Upper lobe of left lung (tissue), 6 donors: ENCODE measurements at places on chromosomes 5 and 9.

- no peak for DNase-seq
Observed at GRCh38 chr5:89850513-89850865, 559.1 kb downstream of the CETN3 start.

DNA sequence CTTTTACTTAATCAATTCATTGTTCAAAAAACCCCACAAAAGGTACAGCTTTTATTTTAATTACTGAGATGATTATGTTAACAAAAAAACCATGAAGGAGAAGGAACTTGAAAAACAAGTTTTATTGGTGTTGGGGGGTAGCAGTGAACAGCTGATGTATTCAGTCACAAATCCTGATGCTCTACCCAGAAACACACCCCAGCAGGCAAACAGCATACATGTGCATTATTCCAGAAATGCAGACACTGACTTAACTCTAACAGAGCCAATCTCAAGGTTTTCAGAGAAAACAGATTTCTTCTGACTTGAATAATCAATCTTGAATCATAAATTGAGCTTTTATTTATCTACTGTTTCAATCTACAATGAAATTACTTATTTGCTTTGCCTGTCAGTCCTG lies 175.2 kb downstream of the ZSWIM6 start:
- no peak for DNase-seq

- DNase-seq = no peak
Observed at GRCh38 chr9:85897848-85898247, 43.1 kb upstream of the NAA35 start.

- DNase-seq = no peak
Observed at GRCh38 chr5:37532976-37533740, 154.0 kb downstream of the WDR70 start.

GRCh38 chr9:93091453-93092081 lies 4.5 kb upstream of the CARD19 start:
- peak; percentile 21 for DNase-seq

- DNase-seq = no peak
Observed at GRCh38 chr5:45695804-45696156, 400 bp downstream of the HCN1 start.

- DNase-seq = no peak
Observed at GRCh38 chr5:135545099-135545498, 9.3 kb upstream of the NEUROG1 start.

- no peak for DNase-seq
Observed at GRCh38 chr9:23582836-23583235, 243.2 kb downstream of the ELAVL2 start.

GRCh38 chr9:131278702-131279111 lies 2.4 kb upstream of the FAM78A start:
- no peak for DNase-seq

DNA sequence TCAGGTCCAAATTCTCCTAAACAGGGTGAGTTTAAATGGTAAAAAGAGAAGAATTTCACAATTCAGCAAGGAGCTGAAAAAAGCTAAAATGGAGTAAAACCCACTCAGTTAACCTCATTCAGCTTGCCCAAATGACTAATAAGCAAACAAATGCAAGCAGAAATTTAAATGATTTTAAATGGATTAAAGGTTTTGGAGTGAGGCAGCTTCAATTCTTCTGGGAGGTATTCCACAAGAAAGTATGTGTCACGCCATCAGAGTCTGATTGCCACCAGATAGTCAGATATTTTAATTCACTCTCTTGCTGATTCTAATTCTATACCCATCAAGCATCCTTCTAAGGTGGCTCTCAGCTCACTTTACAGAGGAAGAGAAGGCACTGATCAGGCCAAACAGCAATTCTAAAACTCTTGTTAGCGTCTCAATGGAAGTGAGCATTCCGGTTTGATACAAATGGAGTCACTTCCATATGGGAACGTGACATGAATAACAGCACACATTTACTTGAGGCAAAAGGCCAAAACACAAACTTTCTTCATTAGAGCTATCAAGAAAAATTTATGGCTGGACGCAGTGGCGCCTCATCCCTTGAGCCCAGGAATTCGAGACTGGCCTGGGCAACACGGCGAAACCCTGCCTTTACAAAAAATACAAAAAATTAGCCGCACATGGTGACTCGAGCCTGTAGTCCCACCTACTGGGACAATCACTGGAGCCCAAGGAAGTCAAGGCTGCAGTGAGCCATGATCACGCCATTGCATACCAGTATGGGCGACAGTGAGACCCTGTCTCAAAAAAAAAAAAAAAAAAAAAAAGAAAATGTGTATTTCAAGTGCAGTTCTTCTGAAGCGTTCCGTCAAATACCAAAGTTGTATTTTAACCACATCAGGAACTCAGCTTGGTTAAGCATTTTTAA lies 2.0 kb downstream of the CLK4 start:
- DNase-seq = no peak

DNA sequence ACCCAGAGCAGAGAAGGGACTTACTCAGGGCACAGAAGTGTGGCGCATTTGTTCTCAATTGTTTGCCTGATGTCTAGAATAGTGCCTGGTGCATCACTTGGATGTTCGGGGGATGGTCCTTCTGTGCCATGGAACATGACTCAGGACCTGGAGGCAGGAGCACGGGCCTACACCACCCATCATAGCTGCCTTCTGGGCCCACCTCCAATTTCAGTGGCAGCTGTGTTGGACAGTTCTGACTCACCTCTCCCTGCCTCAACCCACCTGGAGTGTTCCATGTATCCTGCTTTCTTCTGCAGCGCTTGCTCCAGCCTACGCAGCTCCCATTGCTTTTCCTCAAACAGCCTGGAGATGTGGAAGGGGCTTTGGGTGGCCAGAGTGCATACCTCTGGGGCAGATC lies 12.5 kb upstream of the CXCL14 start:
- no peak for DNase-seq

GRCh38 chr5:42784132-42784531 lies 27.5 kb downstream of the CCDC152 start:
- no peak for DNase-seq

DNA sequence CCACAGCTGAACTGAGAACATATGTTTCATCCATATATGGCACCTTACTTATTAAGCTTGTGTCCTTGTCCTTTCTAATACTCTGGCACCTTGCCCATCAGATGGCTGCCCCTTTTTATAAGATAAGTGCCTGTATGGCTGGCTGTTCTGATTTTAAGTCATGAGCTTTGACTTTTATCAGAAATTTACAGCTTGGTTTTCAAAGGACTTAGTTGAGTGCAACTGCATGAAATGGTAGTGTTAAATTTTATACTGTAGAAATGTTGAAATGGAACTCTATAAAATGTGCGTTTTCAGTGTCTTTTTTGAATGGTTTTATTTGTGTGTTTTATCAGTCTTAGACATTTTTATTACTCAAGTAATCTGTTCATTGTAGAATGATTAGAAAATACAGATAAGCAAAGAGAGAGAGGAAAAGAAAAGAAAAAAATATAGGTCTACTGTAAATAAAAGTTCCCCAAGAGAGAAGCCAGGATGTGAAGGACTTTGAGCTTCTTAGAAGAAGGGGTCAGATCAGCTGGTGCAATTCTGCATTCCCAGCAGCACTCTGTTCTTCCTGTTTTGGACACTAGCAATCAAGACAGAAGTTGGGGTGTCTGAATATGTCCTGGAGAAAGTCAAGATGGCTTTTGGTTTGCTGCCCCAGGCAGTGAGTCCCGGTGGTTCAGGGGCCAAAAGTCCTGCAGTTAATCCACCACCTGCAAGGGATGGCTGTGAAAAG lies 38.9 kb downstream of the ARHGAP26 start:
- DNase-seq = peak; percentile 47

DNA sequence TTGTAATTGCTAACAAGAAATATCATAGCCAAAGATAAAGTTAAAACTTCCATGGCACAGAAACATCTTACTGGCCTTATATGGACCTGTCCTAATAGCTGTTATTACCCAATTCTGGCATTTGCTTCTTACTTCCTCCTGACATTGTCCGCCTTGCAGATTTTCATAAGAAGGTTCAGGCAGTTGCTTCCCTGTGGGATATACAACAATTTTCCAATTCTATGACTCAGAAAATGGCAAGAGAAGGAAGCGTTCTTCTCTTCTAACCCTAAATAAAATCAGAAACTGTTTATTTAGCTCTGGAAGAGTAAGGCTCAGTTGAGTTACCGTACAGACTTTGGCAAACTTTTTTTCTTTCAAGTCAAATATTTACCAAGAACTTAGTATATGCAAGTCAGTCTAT lies 1.7 kb downstream of the PRKAA1 start:
- peak; percentile 32 for DNase-seq

DNA sequence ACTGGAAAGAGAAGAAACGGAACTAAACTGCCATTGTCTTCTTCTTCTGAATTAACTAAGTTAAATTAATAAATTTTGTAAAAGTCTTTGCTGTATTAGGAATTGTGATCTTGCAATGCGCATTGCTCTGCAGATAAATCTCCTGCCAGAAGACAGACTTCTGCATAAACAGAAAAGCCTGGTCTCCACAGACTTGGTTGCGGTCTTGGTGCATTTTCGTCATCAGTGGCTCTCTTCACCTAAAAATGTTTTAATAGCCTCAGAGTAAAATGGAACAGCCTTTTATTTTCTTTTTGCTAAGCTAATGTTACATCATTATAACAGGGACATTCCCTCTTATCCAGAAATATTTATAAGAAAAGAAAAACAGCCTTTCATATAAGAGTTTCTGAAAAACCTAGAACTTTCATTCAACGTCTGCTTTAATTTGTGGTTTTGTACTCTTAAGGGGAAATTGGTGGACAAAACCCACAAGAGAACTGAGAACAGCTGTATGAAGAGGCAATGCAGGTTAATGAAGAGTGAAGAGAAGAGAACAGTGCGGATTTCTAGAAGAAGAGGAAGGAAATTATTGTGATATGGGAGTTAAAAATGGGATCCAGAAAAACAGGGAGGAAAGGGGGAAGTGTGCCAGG lies 10.1 kb downstream of the IFNA5 start:
- no peak for DNase-seq

DNA sequence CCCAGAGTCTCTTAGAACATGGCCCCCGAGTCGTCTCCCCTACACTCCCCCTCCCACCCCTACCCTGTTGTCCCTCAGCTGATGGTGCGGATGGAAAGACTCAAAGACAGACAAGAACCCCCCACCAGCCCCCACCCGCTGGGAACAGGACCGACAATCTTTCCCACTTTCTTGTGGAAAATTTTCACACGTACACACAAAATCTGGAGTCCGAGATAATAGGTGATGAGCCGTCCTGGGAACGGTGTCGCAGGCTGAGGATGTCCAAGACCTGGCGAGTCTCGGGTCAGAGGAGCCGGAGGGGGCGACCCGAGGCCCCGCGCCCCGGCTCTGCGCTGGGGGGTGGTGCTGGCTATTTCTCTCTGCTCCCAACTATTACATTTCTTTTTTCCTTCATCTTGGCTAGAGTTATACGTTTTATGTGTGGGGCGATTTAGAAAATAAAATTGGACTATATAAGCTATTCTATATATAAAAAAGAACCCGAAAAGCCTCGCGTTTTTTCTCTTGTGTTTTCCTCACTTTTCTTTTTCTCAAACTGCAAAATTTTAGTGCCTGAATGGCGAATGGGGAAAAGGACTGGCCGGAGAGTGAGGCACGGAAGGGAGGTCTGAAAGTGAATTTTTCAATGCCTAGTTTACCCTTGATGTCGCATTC lies 188.8 kb downstream of the MEF2C start:
- DNase-seq = no peak

- DNase-seq = no peak
Observed at GRCh38 chr5:29208024-29208423, 1985.5 kb upstream of the CDH6 start.

- DNase-seq = no peak
Observed at GRCh38 chr5:164614707-164615106, 1109.3 kb downstream of the MAT2B start.

GRCh38 chr5:102523541-102524175 lies 24.9 kb upstream of the SLCO6A1 start:
- no peak for DNase-seq

GRCh38 chr5:176514244-176514950 lies 22.8 kb downstream of the RNF44 start:
- no peak for DNase-seq

DNA sequence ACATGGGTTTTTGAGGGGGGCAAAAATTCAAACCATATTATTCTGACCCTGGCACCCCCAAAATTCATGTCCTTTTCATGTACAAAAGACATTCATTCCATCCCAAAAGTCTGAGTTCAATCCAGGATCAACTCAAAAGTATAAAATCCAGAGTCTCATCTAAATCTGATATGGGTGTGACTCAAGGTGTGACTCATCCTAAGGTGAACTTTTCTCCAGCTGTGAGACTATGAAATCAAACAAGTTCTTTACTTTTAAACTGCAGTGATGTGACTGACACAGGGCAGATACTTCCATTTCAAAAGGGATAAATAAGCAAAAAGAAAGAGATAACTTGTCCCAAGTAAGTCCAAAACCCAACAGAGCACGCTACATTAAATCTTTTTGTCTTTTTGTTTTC lies 20.6 kb upstream of the CYLC2 start:
- DNase-seq = no peak

DNA sequence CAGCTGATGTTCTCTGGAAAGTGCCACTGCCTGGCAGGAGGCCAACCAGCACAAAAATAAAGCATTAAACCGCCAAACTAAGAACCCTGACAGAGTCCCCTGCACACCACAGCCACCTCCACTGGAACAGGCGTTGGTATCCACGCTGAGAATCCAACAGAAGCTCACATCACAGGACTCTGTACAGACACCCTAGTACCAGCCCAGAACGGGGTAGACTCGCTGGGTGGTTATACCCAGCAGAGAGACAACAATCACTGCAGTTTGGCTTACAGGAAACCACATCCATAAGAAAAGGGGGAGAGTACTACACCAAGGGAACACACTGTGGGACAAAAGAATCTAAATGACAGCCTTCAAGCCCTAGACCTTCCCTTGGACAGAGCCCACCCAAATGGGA lies 15.0 kb upstream of the POU5F2 start:
- DNase-seq = no peak

DNA sequence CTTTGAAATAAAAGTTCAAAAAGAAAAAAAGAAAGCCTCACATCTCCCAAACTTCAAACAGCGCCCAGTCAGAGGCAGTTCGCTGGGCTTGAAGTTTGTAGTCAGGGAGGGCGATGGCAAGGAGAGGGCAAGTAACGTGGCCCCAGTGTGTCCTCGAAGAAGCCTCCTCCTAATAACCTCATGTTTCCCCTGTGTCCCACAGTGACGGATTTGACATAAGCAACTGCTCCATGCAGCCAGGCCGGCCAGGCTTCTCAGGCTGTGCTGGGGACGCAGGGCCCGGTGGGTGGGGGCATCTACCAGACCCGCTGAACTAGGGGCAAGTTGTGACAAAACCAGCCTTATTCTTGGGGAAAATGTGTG lies 172.2 kb downstream of the ERCC6L2 start:
- DNase-seq = no peak

GRCh38 chr5:80010754-80011392 lies 19.8 kb upstream of the MTX3 start:
- DNase-seq = no peak

DNA sequence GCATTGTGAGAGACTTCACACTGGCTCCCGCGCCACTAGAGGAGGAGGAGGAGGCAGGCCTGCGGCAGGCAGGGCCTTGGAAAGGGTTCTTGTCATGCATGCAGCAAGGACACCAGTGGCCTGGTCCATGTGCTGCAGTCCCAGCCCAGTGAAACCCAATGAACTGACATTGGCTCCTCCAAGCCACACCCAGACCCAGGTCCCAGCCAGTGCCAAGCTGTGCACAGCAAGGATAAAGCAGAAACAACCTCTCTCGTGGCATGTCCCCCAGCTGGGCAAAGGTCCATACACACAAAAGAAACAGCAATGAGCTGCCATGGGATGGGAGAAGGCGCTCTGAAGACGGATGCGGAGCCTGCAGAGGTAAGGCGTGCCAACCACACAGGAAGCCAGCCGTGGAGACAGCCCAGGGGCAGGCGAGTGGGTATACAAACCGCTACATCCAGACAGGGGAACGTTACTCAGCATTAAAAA lies 89.2 kb downstream of the SEMA4D start:
- no peak for DNase-seq
